ENCODE measurements at places on chromosomes 5 and 9.

- no peak for DNase-seq
Observed at GRCh38 chr9:31799953-31800609, 584.4 kb upstream of the ACO1 start.

DNA sequence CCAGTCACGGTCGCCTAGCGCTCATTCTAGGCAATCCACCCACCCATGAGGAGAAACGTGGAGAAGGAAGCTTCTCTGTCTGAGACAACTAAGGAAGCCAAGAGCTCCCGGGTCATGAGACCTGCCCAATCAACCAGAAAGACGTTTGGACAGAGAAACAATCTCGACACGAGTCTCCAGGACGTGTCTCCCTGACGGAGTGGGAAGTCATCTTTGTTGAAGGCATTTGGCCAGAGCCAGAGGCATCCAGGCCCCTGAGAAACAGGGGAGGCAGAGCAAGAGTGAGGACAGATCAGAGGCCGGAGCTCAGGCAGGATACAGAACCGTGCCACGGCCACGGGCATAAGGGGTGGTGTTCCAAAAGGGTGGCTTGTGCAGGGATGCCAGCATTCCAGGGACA, 479.0 kb downstream of the SPATA31A7 start:
- DNase-seq: no peak

DNA sequence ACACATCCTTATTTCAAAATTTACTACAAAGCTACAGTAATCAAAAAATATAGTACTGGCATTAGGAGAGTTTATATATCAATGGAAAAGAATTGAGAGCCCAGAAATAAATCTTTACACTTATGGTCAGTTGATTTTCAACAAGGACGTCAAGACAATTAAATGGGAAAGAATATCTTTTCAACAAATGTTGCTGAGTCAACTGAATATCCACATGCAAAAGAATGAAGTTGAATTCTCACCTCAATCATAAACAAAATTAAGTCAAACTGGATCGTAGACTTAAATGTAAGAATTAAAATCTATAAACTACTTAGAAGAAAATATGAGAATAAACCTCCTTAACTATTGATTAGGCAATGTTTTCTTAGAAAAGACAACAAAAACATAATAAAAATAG, 61.5 kb upstream of the PRR16 start:
- no peak for DNase-seq

DNA sequence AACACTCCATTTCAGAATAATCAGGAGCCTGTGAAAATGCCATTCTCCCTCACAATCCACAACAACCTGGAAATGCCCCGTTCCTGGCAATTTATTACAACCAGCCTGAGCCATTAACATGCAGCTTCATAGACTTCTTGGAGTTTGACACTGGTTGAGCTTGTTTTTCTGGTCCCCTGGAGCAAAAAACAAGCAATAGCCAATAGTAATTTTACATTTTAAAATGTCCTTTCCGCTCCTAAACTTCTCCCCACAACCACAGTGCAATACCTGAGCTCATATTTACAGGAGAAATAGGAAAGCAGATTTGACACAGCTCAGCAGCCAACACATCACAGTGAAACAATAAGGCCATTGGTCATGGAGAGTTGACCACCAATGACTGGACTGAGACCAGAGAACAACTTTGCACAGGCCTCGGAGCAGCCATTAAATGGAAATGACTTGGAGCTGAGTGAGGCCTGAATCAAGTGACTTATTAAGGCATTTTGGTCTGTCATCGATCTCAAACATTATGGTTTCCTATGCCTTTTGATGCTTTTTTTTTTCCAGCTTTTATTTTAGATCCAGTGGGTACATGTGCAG, 73.0 kb downstream of the ENC1 start:
- no peak for DNase-seq

DNA sequence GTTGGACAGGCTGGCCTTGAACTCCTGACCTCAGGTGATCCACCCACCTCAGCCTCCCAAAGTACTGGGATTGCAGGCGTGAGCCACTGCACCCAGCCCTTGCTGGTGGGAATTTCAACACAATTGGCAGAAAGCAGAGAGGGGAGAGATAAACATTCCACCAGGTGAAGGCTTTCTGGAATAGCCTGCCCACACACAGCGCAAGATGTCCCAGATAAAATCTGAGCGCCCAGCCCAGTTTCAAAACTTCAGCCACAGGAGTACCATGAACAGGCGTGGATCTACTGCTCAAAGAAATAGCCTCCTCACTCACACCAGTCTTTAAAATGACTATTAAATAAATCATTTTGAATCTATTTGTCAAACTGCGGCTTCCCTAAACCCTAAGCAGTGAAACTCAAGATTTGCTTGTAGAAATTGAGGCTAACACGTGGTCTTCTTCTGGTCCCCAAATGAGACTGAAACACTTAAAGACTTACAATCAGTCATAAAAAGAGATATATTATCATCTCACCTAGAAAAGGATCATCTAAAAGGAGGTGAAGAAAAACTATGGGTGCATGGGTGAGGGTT, 34.7 kb downstream of the CAPSL start:
- DNase-seq: no peak

DNA sequence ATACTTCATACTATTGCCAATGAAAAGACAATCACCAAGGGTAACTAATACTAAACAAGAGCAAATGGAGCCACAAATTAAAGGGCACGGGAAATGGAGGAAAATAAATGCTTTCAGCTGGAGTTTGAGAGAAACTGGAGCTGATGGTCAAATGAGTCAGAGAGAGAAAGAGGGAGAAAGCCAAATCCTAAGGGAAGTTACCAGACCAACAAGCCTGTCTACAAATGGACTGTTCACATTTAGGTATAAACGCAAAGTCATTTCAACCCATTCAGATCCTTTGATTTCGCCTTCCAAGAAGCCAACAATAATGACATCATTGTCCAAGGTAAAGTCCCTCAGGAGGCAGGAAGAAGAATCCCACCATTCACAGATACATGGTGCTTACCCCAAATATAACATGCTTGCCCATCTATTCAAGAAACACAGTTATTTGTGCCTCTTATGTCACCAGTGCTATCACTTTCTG, 351.8 kb downstream of the RAB3C start:
- DNase-seq: no peak

DNA sequence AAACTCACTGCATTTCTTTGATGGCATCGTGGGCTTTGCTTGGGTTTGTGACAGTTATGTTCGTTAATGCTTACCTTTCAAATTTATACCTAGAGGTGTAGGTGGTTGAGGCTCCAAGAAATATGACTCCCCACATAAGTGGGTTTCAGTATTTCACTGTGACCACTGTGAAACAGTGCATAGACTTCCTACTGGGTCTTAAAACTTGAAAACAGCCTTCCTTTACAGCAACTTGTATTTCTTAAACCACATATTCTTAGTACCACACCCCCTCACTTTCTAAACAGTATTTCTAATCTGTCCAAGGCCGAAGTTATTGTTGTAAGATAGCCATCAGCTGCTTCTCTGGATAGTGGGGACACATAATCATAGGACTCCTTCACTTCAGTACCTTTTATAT, 48.3 kb downstream of the TMEFF1 start:
- DNase-seq: no peak

GRCh38 chr5:91059409-91059808, 323.7 kb downstream of the ARRDC3 start:
- DNase-seq: no peak

GRCh38 chr9:81861644-81862043, 66.6 kb upstream of the SPATA31D4 start:
- no peak for DNase-seq

DNA sequence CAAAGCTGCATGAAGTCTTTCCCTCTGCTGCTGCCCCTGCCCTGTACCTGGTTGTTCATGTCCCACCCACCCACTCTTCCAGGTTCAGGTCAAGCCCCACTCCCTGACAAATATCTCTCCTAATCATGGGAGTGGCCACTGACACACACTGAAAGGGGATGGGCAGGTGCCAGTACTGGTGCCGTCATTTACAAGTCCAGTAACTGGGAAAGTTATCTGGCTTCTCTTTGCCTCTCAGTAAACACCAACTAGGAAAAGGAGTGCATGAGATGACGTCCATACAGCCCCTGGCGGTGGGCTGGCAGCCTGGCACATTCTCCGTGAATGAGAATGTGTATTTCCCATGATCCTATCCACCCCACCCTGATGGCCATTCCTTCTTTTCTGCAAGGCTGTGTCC, 225.2 kb downstream of the FSTL4 start:
- DNase-seq: no peak

DNA sequence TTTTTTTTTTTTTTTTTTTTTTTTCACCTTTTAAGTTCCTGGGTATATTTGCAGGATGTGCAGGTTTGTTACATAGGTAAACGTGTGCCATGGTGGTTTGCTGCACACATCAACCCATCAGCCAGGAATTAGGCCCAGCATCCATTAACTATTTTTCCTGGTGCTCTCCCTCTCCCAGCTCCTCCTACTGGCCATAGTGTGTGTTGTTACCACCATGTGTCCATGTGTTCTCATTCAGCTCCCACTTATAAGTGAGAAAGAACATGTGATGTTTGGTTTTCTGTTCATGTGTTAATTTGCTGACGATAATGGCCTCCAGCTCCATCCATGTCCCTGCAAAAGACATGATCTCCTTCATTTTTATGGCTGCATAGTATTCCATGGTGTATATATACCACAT, 350.5 kb downstream of the MAN2A1 start:
- DNase-seq: no peak

GRCh38 chr5:55737793-55738192, at the start of gene DDX4:
Gene DDX4, plus strand, starts transcription at chr5:55738061. Its CDS starts 903 bp downstream, at chr5:55738964.
- no peak for DNase-seq

GRCh38 chr9:83508067-83508466, 30.1 kb downstream of the FRMD3 start:
- DNase-seq: no peak

DNA sequence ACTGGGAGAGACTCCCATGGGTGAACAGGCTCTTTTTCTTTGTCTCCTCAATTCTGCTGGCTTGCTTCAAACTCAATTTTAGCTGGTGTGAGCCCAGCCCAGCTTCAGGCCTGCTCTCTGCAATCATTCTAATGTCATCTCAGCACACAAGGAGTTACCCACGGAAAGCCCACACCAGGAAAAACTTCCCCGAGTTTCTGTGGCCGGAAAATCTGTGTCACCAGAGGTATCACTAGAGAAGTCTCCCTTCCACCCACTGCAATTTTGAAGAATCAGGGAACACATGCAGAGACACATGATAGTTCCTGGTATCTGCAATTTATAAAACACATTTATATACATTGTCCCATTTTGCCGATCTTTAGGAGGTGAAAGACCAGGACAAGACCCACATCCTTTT, 13.5 kb upstream of the NDFIP1 start:
- no peak for DNase-seq

DNA sequence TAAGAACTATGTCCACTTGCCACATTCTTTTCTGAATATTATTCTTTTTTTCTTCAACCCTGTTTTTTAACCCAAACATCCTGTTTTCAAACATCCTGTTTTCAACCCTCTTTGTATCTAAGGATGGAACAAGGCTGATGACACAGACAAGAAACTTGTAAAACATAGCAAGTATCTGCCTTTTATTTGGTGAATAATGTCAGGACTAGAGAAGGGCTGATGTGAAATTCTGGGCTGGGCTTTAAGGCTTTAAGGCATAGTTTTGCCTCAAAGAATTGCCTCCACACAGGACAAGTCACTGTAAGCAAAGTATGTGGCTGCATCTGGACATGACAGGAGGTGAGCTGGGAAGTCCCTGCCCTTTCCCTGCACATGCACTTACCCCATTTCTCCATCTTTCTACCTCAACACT, 42.5 kb upstream of the RIC1 start:
- no peak for DNase-seq

DNA sequence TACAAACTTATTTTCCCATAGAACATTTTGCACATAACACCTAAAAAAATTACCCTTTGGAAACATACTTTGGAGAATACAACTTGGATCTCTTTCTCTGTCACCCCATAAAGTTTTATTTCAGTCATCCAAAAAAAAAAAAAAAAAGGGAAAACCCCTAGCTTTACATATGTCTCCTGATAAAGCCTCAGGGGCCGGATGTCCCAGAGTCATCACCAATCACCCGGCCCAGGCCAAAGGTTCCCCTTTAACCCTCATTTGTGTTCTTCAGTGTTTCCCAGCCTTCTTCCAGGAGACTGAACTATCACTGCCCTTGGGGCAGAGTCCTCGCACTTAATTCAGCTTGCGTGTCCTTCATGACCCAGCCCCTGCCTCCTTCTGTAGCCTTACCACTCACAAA, 28.8 kb downstream of the ANXA6 start:
- DNase-seq: no peak

DNA sequence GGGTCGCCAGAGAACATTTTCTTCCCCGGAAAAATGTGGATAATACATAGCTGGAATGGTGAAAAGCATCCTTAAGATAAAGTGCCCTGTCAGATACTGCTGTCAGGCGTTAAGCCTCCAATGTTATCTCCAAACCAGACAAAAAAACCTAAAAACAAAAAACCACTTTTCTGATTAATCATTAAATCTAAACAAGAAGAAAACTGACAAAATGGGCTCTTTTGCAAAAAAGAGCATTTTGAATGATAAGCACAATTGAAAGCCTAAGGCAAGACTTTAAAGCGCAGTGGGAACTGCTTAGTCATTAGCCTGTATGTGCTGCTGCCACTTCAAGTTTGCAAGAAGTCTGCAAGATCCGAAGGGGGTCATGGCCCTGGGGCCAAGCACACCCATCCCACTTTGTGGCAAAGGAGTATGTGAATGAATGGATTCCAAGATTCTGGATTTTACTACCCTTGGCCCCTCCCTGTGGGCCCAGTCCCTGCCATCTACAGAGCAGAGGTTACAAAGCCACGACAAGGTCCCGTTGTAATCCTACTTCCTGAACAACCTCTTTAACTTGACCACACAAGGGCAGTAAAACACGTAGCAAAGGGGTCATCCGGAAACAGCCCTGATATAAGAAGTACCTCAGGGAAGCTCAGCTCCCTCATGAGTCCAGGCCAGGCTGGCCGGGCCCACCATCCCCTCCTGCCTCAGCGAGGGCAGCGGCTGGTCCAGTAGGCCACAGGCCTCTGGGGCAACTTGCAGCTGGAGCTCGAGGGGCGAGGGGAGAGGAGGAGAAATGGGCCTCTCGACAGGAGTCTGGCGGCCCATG, 29.7 kb downstream of the SHB start:
- no peak for DNase-seq

GRCh38 chr9:112038017-112038408, 137.1 kb downstream of the SUSD1 start:
- DNase-seq: no peak

DNA sequence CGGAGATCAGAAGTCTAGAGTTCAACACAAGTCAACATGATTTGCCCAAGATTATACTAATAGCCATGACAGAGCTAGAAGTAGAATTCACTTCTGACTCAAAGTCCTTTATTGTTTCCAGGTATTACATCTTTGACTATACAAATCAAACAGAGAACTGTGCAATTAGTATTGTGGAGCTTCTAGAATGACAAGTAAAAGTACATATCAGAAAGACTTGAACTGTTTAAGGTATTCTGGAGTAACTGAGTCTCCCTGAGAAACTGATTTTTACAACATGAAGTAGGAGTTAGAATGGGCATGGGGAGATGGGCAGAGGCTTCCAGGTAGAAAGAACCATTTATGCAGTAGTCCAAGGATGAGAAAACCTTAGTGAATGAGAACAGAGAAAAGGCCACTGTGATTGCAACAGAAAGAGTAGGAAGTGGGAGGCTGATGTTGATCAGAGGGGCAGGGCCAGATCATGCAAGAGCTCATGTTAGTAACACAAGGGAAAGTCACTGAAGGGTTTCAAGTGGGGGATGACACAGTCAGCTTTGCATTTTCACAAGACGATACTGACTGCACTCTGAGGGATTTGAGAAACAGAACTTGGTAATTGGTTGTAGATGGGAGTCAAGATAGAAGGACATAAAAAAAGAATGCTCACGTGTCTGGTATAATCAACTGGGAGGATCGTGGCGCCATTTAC, 280.7 kb downstream of the RFX3 start:
- DNase-seq: no peak

Data from stimulated activated CD8-positive, alpha-beta memory T cell treated with anti-CD3 and anti-CD28 coated beads, Interleukin-15, amount 100 ng/mL, for 1 hour (primary cell).